Activated effector memory CD4-positive, alpha-beta T cell treated with Interleukin-2 at 50 U/mL for 16 hours (primary cell): ENCODE measurements at places on chromosomes 7 and 10.

DNA sequence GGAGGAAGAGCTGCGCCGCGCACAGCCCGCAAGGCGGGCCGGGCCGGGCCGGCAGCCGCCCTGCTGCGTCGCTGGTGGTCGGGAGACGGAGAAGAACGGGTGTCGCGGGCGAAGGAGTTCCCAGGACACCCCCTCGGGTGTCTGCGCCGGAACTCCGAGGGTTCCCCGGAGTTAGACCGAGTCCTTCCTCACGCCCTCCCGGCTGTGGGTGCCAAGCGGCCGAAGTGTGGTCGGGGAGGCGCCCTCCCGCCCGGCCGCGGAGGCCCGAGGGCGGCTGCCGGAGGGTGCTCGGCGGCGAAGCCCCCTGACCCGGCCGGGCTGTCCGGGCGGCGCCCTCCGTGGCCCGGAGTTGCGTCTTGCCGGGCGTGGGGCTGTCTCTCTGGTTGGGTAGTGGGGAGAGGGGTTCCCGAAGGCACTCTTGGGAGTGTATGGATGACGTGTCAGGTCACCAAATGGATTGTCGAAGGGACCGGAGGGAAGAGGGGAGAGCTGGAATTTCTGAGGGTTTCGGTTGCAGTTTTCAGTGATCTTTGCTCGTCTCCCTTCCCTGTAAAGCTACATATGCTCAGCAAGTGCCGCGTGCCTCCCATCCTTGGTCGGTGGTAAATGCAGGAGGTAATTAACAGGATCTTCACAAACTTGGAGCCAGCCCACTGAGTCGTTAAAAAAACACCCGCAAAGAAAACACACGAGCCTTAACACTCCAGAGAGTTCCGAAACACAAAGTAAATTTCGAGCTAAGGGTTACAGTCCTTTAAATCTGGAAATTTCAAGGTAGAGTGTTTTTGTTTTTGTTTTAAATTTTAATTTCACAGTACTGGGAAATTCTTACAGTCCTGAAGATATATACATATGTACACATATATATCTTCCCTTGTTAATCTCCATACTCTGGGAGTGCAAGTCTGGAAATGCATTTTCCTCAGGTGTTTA is 871 bp downstream of the ST7 start:
- peak; percentile 29 for DNase-seq

GRCh38 chr10:20672741-20673140 is 224.4 kb downstream of the NEBL start:
- DNase-seq, result no peak

GRCh38 chr10:34743814-34744213 is 71.3 kb downstream of the PARD3 start:
- no peak for DNase-seq

- peak; percentile 13 for DNase-seq
Observed at GRCh38 chr10:29648114-29648982, 13.6 kb upstream of the SVIL start.

DNA sequence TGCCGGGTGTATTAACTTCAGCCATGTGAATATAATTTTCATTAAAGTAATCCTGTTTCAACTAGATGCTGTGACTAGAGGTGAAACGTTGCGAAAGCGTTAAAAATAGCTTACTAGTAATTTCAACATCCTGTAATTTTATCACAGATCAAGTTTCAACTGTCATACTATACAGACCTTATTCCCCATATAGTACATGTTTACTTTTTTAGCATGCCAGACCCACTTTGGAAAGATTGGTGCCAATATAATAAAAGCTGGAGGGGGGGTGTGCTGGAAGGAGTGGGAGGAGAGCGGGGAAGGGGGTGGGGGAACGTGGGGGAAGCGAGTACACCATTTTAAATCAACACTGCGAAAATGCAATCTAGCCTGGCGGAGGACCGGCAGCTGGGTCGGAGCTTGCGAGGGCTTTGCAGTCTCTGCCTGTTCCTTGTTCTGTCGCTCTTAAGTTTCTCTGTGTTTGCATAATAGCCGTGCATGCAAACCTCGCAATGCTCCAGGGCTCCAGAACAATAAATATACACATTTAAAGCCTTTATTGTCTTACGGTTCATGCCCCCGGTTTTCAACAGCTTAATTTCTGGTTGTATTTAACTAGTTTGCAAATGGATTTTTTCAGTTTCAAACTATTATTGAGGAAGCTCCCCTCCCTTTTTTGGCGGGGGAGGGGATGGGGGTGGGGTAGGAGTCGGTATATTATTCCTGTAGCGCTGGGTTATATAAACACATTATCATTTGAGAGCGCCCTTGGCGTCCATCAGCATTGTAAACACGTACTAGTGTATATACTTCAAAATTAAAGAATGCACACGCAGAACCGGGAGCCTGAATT is 1.3 kb upstream of the ARID5B start:
- DNase-seq, result peak; percentile 43

DNA sequence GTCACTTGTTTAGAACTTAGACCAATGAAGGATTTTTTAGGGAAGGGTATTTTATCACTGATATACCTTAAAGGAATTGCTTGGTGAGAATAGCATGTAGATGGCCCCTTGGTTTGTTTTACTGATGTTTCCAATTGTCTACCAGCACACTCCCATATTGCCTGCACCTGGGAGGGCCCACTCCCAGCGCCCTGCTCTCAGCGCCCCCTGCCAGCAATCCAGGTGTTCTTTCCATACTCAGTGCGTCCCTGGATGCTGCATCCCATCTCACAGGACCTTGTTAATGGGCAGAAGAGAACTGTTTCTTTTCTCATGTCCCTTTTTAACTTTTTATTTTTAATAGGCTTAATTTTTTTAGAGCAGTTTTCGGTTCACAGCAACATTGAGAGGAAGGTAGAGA is 24.1 kb upstream of the SFRP5 start:
- no peak for DNase-seq

GRCh38 chr10:15370212-15370855 is 755 bp downstream of the FAM171A1 start:
- no peak for DNase-seq

DNA sequence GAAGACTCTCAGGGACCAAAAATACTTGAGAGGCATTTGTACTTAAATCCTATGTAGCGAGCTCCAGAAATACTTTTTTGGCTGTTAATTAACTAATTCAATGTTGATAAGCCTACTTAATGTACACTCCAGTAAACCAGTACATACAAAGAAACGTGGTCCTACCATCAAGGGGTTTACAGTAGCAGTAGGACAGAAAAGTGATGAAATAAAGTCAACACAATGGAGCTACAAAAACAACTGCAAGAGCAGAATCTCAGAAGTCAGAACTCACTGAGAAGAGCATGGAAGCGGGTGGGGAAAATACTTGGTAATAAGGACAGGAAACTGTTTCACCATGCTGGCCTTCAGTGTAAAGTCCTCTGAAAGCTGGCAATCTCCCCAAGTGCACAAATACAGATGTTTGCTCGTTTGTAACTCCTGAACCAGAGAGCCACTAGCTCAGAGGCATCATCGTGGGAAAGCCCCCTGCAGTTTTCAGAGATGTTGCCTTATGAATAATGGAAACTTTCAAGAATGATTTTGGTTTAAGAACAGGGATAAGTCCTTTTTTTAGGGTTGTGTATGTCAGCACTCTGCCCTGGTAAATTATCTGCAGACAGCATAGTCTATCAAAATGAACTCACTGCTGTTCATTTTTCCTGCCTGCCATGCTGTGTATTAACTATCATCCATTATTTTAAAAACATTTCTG is 233.2 kb downstream of the SORCS1 start:
- DNase-seq, result no peak

GRCh38 chr10:126904818-126905701 is at the start of gene DOCK1:
Gene DOCK1 (plus strand): TSS chr10:126905428. CDS start chr10:126905518, 90 bp downstream.
- DNase-seq, result no peak

- no peak for DNase-seq
Observed at GRCh38 chr10:71863203-71863602, 12.2 kb upstream of the PSAP start.

GRCh38 chr7:36736090-36736898 is 12.0 kb upstream of the AOAH start:
- no peak for DNase-seq

DNA sequence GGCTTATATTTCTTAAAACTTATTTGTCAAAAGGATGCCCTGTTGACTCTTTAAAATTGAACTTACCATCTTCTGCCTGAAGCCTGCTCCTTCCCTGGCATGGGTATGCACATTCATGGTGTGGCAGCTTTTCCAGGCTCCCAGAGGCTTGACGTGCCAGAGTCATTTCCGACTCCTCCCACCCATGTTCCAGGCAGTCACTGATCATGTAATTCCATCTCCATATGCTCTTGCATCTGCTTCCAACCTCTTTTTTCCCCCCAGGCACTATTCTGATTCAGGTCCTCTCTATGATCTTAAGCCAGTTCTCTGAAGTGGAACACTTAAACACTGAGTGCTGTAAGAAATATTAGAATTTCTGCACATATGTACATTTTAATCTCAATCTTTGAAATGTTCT is 82.2 kb downstream of the CFAP58 start:
- no peak for DNase-seq

GRCh38 chr10:84269773-84270172 is 24.9 kb downstream of the RGR start:
- DNase-seq, result no peak

DNA sequence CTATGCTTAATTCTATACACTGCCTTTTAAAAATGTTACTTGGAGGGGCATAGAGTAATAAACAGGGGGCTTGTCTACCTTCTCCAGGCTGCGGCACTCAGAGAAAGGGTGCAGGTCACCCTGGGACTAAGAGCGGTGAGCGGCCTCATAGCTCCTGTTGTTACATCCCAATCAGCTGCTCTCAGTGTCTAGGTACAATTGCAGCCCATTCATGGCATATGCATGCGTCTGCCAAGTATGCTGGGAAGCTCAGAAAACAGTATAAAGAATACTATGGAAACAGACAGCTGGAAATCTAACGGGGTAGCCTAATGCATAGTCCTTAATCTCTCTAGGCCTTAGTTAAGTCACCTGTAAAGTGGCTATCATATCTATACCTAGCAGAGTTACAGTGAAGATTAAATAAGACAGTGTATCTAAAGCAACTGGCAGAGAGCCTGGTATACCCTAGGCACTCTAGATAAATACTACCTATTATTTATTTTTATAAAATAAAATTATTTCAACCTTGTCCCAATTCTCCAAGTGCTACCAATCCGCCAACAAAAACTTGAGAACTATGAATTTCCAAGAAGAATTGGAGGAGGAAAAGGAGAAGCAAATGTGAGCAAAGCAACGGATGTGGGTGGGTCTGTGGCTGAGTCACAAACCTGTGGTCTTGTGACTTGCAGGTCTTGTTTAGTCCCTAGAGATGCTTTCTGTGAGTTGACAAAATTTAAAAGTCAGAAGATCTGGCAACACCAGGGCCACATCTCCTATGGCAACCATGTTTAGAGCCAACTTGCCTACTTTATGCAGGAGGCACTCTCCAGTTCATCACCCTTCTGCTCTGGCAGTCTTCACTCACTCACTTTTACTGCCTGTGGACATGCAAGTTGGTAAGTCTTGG is 183.0 kb downstream of the RAPGEF5 start:
- DNase-seq, result no peak

DNA sequence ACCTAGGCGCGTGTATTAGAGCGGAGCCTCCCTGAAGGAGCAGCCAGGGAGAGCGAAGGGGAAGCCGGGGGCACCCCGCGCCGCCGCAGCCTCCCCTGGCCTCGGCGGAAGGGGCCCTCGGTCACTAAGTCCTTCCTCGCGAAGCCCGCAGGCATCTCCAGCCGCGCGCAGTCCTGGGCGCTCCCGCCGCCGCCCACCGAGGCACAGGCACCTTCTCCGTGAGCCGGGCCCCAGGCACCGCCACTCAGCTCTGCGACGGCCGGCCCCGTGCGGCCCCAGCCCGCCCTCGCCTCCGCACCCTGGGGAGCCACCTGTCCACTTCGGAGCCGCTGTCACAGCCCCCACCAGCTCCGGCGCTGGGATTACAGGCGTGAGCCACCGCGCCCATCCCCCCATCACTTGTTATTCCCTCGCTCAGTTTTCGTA is 80.8 kb downstream of the ZNF467 start:
- no peak for DNase-seq

- no peak for DNase-seq
Observed at GRCh38 chr10:123103944-123104343, 31.8 kb upstream of the HMX3 start.

- no peak for DNase-seq
Observed at GRCh38 chr7:151490456-151491105, 29.1 kb downstream of the RHEB start.

DNA sequence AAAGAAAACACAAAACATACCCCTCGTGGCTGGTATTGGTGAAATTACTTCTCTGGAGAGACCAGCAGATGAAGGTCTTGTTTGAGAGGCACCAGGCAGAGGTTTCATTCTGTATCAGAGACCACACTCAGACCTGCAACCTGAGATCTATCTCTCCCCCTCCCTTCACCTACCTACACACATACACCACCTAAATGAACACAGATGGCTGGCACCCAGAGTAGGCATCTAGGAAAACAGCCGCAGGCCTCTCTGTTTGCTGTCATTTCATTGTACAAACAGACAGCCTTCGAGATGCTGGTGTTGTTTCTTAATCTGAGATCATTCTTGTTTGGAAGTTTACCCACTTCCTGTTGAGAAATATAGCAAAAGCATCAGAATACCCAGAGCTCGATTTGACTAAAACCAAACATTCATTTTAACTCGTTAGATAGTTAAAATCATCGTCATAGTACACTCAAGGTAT is 173.9 kb upstream of the SLC25A13 start:
- no peak for DNase-seq

- DNase-seq, result no peak
Observed at GRCh38 chr10:63267414-63268148, 134.5 kb downstream of the NRBF2 start.

DNA sequence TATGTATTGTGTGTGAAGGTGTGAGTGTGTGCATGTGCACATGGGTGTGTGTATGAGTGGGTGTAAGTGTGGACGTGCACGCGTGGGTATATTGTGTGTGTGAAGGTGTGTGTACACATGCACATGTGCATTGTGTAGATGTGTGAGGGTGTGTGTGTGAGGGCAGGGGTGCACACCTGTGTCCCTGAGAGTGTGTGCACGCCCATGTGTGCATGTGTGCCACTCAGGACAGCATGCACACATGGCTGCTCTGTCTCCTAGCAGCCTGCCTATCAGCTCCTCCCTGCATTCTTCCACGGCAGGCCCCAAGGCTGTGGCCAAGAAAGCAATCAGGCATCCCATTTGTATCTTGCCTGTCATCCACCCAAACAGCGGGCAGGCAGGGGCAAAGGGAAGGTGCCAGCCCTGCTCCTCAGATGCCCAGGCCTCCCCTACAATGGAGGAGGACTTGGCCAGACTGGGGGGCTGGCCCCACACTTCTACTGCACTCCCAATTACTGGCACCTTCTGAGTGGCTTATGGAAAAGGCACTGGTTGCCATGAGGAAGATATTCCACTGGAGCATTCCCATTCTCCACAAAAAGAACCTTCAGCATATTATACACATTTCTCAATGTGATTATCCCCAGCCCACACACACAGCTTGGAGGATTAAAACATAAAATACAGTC is 380.4 kb upstream of the ZMIZ1 start:
- no peak for DNase-seq
